ENCODE measurements at places on chromosomes 4 and X. TPM values are rescaled to one million over a fixed set of nuclear protein-coding genes. Genes with fewer than 3 reads are reported as not detected.

OTC gene
- total RNA-seq, result not detected

STEEP1 gene
- total RNA-seq, result 39.2 TPM

ZNF157 gene
- total RNA-seq, result 0.28 TPM

PARM1 gene
- total RNA-seq, result 0.38 TPM

TMEM154 gene
- total RNA-seq, result 0.96 TPM

NLGN3 gene
- under 0.01 TPM for total RNA-seq

ZNF185 gene
- 4.2 TPM for total RNA-seq

EDNRA gene
- total RNA-seq, result 10.1 TPM

GLOD5 gene
- not detected for total RNA-seq

SPANXD gene
- total RNA-seq, result not detected

CENPVL1 gene
- not detected for total RNA-seq

RHOXF2 gene
- total RNA-seq, result not detected

CXCL9 gene
- not detected for total RNA-seq

HELT gene
- total RNA-seq, result not detected

MFAP3L gene
- 19.4 TPM for total RNA-seq

SPANXC gene
- not detected for total RNA-seq

MAGEA6 gene
- not detected for total RNA-seq

FAM156B gene
- total RNA-seq, result 17.6 TPM

SPANXA2 gene
- total RNA-seq, result not detected

Measured in regular cardiac myocyte (primary cell).